NCI-H2107 (cell line): ENCODE measurements at places on chromosomes 7 and 10.
A peak's percentile ranks its signal among the peaks of the same experiment; 100 is the strongest.

DNA sequence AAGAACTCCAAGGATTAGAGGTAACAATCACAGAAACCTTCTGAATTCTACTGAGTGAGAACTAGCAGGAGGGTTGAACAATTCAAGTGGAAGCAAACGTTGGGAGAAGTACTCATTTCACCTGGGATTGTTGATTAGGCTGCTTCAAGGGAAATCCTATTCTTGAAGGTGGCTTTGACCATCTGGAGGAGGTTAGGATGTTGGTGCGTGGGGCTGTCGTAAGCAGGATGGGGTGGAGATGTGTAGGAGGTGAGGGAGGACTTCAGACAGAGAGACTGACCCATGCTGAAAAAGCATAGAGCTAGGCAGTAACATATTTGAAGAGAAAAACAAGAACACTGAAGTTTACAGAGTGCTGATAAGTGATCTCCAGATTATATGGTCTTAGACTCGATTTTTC is 147.9 kb downstream of the FRMD4A start:
- no peak for DNase-seq

DNA sequence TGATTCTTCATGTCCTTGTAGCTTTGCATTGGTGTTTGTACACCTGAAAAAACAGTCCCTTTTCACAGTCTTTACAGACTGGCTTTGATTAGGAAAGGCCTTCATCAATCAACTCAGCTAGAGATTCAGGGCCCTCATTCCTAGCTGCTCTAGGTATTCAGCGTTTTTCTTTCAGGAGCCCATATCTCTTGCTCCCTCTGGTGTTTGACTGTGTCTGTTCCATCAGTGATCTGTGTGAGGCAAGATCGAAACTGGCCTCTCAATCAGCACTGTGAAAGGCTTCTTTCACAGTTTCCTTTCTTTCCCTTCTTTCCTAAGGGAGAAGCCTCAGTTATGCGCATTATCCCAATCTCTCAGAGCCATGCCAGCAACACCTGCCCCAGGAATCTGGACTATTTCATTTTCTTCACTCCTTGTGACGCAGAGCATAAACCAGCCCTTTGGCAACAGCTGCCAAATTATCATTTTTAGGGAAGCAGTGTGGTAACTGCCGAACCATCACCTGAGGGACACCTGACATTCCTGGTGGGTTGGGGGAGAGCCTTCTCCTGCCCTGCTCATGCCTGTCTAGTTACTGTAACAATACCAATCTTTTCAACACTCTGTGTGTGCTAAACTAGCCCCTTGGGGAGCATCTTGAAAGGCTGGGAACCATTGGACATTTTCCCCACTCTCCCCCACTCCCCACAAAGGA is 75.7 kb upstream of the CCDC71L start:
- peak; percentile 20 for DNase-seq

- DNase-seq = no peak
Observed at GRCh38 chr7:120190109-120190508, 82.9 kb upstream of the KCND2 start.

DNA sequence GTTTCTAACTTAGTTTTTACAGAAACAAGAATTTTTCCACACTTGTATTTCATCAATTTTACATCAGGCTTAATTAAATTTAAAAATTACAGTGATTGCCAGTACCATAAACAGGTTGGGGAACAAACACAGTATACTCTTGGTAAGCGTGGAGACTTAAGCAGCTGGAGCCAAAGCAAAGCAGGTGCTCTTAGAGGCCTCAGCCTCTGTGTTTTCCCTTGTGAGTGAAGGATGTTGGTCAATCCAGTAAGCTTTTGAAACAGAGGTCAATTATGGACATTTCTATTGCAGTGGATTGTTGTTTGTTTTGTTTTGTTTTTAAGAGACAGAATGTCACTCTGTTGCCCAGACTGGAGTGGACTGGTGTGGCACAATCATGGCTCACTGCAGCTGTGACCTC is 100.6 kb upstream of the CELF2 start:
- DNase-seq = no peak

GRCh38 chr10:102804382-102805055 is 32.7 kb downstream of the CYP17A1 start:
- no peak for DNase-seq

GRCh38 chr10:98301664-98302319 is 33.8 kb upstream of the LOXL4 start:
- DNase-seq = no peak

GRCh38 chr7:31006857-31007256 is 43.1 kb downstream of the GHRHR start:
- DNase-seq = no peak

DNA sequence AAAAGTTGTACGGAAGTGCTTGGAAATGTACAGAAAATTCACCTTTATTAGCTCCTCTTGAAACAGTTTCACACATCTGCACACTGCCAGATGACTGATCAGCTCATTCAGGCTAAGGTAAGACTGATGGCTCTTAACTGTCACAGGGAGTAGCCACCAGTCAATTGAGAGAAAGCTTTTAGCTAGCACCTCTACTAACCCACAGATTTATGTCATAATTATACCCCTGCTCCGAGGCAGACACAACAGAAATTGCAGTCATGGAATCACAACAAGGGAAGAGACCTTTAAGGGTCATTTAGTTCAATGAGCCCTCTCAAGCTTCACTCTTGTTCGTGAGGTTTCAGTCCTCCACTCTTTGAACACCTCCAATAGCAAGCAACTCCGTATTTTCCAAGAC is 235.4 kb downstream of the TRIL start:
- DNase-seq = no peak

GRCh38 chr10:15482156-15482555 is 111.1 kb upstream of the FAM171A1 start:
- DNase-seq = no peak

DNA sequence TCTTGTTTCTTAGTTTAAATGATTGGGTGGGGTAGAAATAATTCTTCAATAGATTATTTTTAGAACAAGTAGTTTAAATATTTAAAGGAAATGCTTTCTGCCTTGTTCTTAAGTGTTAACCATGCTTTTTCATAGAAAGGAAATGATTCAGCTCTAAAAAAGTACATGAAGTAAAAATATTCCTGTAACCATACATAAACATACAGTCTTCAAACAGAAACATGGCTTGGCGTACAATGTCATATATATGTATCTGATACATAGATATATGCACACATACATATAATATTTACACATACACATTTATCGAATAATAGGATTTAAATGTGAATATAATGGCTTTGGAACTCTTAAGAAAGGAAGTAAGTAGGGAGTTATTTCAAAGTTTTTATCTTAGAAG is 84.4 kb downstream of the RUNDC3B start:
- no peak for DNase-seq

DNA sequence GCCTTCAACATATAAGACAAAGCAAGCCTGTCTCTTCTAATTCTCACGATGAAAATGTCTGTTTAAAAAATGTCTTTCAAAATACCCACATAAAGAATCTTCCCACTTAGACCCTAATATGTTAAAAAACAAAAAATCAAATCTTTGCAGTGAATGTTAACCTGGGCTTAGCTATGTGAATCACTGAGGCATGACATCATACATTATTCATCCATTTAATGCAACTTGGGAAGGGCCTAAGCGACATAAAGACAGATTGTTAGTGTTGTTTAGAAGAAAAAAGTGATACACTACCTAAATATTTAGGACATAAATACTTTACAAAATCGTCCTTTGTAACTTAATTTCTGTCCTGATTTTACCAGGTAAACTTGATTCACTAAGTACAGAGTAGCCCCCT is 648.5 kb upstream of the NRP1 start:
- DNase-seq = no peak

- no peak for DNase-seq
Observed at GRCh38 chr7:103093429-103093828, 18.5 kb downstream of the ARMC10 start.

DNA sequence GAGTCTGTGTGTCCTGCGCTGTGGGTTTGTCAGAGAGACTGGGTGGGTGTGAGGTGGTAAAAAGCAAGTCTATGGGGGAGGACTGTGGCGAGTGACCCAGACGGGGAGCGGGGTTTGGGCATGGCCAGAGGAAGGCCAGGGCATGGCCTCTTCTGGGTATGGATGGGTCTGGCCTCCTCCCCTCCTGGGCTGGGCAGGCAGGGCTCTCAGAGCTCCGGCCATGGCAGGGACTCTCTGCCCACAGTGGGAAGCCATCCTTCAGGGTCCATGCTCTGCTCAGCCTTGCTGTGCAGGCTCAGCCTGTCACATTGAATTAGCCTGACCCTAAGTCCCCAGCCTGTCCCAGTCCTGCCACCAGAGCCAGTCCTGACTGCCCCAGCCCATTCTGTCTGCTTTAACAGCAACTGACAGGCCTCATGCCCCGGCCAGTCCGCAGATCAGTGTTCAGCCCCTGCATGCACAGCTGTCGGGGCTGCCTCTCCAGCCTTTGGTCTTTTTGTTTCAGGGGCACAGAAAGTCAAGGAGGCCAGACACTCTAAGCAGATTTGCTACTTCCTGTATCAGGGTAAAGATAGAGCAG is 7.9 kb downstream of the ANTXRL start:
- no peak for DNase-seq

DNA sequence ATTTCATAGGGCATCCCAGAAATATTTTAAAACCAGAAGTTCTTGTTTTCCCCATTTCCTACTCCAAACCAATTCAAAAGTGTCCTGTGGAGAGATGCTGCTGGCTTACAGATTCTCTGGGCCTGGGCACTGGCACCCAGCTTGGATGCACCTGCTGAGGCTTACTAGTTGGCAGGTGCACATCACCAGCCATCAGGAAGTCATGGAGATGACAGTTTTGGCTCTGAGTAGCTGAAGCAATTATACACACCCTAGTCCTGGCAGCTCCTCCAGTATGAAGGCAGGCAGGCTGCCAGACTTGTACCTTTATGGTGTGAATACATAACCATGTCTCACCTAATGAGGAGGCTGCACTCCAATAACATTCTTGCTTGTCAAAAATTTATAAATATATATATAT is 276.6 kb upstream of the GHITM start:
- no peak for DNase-seq

- peak; percentile 17 for DNase-seq
Observed at GRCh38 chr10:124403548-124403947, 15.2 kb downstream of the OAT start.

DNA sequence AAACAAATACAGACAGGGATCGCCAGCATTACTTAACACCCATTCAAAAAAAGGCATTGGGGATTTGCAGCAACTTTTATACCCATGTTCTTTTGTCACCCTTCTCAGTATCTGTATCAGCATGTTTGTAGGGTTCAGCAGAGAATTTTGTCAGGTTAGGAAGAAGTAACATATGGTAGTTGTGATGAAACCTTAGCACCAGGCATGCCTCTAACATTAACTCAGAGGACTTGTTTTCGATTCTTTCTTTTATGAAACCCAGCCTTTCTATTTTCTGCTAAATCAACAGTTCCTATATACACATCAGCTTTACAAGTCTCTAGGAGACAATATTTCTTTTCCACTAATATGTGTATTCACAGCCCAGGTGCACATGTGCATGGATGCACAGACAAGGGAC is 22.4 kb upstream of the HDAC9 start:
- DNase-seq = no peak

DNA sequence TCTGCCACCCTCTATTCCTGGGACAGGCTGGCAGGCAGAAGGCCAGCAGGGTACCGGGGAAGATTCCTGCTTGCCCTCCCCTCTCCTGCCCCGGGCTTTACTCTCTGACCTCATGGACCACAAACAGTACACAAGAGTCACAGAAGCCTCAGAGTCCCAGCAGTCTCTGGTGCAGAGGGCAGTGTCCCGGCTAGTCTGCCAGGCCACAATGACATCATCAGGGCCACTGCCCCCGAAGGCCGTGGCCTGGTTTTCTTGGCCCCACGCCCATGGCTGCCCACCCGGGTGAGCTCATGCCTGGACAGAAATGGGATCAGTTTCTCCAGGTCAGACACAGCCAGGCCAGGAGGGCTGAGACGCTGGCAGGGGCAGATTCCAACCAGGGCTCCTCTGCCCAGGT is 91.9 kb downstream of the MYL10 start:
- DNase-seq = no peak

GRCh38 chr7:32580646-32581045 is 85.4 kb downstream of the AVL9 start:
- no peak for DNase-seq
